Kidney tubule cell (primary cell): ENCODE measurements at places on chromosomes 7 and 10.

DNA sequence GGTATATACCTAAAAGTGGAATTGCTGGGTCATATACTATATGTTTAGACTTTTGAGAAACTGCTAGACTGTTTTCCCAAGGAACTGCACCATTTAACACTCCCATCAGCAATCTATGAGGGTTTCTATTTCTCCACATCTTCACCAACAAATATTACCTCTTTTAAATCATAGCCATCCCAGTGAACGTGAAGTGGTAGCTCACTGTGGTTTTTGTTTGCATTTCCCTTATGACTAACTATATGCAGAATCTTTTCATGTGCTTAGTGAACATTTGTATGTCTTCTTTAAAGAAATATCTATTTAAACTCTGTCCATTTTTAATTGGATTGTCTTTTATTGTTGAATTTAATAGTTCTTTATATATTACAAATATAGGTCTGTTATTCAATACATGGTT is 115.8 kb upstream of the SEC61G start:
- no peak for DNase-seq

DNA sequence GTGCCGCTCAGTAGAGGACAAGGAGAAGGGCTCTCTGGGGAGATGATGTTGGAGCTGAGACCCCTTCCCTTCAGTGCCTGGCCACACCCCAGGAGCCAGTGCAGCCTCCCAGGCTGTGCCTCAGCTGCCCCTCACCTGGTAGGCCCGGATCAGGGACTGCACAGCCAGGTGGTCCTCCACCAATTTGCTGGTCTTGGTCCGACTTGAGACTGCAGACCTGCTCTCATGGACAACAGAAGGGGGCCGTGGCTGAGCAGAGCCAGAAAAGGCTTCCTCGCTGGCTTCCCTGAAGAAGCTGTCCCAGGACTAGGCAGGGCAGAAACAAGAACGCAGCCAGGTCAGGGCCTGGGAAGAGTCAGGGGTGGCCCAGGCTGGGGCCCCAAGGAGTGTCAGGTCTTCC is 5.5 kb downstream of the OGDHL start:
- no peak for DNase-seq

GRCh38 chr10:21673668-21674067 is 139.6 kb downstream of the MLLT10 start:
- DNase-seq: no peak

DNA sequence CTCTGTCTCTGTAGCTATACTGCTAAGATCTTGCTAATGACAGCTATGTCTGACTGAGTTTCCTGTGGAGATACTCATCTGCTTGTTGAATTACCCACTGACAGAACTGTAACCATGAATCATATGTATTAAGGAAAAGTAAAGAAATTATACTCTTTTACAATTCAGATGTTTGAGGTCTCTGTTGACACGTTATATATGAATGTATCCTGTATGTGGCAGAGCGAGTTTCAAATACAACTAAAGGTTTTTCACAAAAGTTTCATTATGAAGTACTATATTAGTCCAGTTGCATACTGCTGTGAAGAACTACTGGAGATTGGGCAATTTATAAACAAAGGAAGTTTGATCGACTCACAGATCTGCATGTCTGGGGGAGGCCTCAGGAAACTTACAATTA is 232.5 kb downstream of the CDK14 start:
- DNase-seq: no peak

GRCh38 chr10:20911626-20912025 is 14.5 kb upstream of the NEBL start:
- no peak for DNase-seq

GRCh38 chr7:20007510-20007909 is 209.7 kb downstream of the MACC1 start:
- DNase-seq: no peak

DNA sequence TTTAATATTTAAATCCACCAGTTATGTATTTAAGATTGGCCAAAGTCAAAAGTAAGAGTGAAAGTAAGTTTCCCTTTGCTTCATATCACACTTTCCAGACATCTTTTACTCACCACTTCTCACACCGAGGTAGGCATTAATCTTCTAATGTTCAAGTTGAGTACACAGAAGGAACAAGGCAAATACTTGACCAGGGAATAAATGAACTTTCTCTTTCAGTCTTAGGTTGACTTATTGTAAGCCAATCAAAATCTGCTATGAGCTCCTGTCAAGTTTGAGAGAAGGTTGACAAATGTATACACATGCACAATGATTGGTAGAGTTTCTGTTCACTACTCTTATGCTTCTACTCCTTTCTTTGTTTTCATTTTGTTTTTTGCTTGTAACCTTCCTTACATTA is 842.5 kb downstream of the REEP3 start:
- DNase-seq: no peak

DNA sequence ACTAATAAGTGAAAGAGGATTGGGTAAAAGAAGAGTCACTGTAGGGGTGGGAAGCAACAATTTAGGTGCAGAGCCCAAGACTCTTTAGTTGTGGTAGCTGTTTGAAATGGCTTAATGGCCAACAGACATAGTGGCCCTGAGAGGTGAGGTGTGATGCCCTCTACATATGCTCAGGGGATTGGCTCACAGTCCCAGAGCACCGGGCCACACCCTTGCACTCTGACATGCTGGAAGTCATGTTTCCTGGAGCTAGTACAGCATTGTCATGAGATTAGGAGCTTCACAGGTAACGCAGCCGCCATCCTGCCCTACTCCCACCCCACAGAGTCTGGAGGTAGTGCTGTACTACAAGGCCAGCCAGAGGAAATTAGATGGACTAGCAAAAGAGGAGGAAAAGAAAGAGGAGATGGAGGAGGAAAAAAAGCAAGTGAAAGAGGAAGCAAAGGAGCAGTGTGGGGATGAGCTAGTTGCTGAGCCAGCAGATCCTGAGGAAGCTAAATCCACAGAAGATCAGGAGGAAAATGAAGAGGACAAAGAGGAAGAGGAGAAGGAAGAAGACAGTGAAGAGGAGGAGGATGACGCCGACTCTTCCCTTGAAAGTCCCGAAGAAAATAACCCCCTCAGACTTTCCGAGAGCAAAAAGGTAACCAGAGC is 14.8 kb upstream of the FLNC start:
- no peak for DNase-seq

GRCh38 chr7:126501617-126502016 is 751.1 kb downstream of the GRM8 start:
- DNase-seq: no peak

- DNase-seq: no peak
Observed at GRCh38 chr10:53107711-53108110, 335.1 kb upstream of the MBL2 start.

- no peak for DNase-seq
Observed at GRCh38 chr10:62113680-62114079, 155.0 kb downstream of the RTKN2 start.

- DNase-seq: no peak
Observed at GRCh38 chr10:18449611-18450026, 201.8 kb downstream of the NSUN6 start.

DNA sequence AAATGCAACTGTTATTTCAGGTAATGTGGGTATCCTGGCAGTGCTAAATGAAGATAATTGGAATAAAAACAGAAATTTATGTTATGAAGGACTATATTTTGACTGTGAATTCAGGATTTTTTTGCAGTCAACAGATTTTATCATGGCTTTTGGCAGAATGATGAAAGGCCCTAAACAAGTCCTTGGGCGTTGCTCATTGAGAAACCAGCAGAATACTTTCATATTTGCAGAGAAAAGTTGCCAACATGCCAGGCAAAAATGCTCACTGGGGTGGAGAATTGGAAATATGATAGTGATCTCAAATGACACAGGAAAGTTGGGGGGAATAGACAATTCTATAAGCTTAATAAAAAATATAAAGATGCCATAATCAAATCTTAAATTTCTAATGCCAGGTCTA is 121.1 kb downstream of the GPR85 start:
- no peak for DNase-seq

DNA sequence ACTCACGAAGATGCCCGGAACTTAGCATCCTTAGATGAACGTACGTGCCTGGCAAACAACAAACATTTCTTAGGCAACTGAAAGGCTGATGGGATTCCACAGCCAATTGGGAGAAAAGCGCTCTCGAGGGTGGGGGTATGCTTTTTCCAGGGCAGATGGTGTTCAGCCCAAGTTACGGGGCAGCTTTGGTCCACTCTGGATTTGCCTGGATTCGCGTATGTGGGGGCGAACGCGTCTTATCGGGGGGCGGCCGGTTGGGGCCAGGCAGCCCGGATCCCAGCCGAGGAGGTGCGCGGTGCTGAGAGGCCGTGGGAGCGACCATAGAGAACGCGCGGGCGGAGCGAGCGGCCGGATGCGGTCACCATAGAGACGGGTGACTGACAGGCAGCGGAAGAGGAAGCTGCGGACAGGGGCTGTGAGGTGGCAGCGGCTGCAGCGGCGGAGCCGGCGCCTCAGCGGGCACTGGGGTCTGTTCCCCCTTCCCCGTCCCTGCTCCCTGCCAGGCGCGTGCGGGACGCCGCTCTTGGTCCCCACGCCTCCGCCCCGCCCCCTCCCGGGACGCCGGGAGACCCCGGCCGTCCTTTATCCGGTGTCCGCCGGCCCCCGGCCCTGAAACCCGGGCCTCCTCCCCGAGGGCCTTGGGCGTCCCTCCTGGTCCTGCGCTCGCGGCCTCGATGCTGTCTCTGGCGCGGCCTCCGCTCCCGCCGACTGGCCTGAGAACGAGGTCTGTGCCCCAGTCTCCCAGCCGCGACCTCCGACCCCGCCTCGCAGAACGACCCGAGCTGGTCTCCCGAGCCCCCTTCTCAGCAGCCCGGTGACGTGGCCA is at the start of gene CHPF2:
Gene CHPF2 (plus strand): TSS at position 393 of the 826 bp plus-strand sequence. CDS start 1,529 bp downstream, outside the sequence.
- DNase-seq: peak; percentile 88

DNA sequence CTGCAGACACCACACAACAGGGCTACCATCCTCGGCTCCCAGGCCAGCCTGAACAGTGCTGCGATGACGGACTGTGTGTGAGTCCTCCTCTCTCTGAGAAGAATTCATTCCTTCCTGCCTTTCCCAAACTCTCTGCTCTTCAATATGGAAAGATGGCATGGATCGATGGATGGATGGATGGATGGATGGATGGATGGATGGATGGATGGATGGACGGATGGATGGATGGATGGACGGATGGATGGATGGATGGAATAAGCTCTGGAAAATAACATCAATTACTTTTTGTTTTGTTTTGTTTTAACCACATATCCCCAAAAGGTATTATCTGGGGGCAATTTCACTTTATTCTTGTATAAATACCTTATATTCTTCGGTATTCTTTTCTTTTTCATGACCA is 151.9 kb downstream of the AKR1D1 start:
- no peak for DNase-seq

- peak; percentile 6 for DNase-seq
Observed at GRCh38 chr7:17185690-17186070, 112.8 kb upstream of the AHR start.

GRCh38 chr7:110623436-110623835 is 467.5 kb upstream of the LRRN3 start:
- no peak for DNase-seq

GRCh38 chr10:69696073-69696731 is 66.2 kb downstream of the FAM241B start:
- DNase-seq: peak; percentile 92

- peak; percentile 64 for DNase-seq
Observed at GRCh38 chr10:117543225-117544003, 868 bp downstream of the EMX2 start.

DNA sequence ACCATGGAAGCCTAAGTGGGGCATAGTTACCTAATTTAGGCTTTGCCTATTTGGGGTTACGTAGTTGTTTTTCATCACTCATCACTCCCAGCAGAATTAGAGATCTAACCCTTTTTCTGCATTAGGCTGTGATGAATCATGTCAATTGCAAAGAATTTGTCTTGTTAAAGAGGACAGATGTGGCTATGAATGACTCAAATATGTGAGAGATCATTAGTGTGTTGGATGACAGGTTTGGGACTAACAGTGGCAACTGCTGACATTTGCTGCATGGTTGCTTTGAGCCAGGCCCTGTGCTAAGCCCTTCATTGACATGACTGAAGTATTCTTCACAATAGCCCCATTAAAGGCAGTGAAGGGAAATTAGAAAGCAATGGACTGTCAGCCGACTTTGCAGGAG is 83.4 kb upstream of the BMPER start:
- no peak for DNase-seq

DNA sequence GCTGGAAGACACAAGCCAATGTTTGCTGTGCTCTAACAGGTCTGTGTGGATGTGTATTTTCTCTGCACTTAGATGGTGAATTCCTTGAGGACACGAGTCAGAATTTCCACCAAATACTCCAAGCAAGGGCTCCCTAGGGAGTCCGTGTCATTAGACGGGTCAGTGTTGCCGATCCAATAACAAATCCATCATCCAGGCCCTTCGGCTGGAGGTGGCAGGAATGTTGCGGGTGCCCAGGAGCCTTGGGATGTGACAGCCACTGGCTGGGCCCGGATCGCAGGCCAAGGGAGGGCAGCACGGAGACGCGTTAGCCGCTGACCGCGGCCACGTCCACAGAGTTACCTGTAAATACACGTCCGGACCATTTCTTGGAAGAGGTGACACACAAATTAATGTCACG is 186.8 kb downstream of the WDR37 start:
- no peak for DNase-seq
